Activated CD8-positive, alpha-beta memory T cell treated with anti-CD3 and anti-CD28 coated beads for 4 hours (primary cell): ENCODE measurements at places on chromosomes 4 and X.

DNA sequence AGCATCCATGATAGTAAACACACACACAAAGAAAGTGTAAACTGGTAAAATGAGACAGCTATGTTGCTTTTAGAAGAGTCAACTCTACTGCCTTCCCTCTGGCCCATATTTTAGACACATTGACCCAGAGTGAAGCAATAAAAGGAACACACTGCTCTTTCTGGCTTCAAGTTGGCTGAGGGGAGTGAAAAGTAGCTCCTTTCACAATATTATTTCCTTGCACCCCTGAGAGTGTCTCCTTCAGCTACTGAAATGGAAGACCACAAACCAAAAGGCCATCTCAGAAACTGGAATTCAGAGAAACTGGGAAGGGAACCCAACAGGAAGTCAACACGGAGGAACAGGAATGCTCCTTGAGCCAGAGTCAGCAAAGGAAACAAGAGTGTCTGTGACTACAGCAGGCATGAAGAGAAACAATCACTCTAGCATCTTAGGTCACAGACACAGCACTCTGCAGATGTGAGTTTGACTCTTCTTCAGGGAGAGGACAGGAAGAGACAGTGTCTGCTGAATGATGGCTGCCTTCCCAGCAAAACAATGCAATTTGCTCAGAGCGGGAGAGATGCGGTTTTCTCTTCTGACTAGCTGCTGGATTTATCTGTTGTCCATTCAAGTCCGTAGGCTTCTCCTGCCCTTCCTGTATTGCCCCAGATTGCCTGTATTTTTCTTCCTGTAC is 106.7 kb downstream of the SPATA18 start:
- DNase-seq = no peak

- peak; percentile 89 for DNase-seq
Measured at GRCh38 chr4:103019308-103020124, at the start of gene SLC9B1. SLC9B1 (minus strand) TSS chr4:103019705; CDS start chr4:102991711, 27,994 bp downstream.

DNA sequence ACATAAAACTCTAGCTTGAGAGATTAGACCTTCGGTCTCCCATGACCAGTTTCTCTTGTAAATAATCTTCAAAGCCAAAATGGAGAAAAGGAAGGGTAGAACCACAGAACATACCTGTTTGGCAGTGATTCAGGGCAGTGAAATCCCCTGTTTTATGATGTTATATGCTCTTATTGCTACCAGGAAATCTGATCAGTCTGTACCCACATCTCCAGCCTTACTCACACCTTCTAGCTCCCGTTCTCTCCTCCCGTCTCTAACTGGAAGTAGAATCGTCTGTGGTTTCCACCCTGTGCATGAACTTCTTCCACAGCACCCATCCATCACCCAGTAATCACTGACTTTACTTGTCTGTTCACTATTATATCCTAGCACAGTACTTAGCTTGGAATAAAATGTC is 42.9 kb downstream of the NKX6-1 start:
- DNase-seq = no peak

DNA sequence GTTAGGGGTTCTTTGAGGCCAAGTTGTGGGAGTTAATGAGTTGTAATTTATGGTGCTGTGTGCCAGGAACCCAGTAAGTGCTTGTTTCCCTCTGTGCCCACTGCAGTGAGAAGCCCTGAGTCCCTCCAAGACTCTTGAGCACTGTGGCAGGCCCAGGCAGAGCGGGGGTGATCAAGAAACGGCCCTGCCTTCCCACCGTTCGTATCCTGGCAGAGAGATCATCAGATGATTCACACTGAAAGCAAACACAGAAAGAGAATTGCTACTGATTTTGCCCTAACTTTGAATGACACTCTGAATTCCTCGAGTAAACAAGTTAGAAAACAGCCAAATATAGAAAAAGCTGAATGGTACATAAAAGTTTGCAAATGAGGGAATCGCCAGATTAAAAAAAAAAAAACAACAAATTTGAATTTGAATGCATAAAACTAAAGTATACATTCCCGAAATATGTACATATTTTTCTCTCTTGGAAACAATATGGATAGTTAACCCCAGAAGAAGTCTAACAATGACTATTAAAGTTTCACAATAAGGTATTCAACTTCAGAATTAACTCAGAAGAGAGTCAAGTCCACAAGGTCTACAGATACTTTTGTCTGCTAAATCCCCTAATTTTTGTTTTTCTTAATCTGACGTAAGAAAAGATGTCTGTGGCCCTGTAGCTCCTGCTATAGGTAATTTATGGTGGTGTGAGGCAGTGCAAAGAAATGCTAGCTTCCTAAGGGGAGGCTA is 71.8 kb downstream of the AFAP1 start:
- DNase-seq = no peak

DNA sequence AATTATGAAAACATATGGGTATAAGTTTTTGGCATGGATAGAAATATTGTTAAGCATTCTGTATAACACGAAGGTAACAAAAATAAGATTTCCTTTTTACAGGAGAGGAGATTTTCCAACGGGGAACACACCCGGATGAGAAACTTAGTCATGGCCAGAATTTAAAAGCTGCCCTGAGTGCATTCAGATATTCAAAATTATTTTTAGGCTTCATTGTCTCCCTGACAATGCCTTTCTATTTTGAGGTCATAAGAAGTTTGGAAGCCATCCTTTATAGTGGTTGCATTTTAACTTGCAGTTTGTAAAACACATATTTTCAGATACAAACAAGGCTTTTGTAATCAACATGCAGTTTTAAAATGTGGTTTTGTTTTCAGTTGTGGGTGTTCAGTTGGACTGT is 357.5 kb upstream of the FAM47C start:
- no peak for DNase-seq

DNA sequence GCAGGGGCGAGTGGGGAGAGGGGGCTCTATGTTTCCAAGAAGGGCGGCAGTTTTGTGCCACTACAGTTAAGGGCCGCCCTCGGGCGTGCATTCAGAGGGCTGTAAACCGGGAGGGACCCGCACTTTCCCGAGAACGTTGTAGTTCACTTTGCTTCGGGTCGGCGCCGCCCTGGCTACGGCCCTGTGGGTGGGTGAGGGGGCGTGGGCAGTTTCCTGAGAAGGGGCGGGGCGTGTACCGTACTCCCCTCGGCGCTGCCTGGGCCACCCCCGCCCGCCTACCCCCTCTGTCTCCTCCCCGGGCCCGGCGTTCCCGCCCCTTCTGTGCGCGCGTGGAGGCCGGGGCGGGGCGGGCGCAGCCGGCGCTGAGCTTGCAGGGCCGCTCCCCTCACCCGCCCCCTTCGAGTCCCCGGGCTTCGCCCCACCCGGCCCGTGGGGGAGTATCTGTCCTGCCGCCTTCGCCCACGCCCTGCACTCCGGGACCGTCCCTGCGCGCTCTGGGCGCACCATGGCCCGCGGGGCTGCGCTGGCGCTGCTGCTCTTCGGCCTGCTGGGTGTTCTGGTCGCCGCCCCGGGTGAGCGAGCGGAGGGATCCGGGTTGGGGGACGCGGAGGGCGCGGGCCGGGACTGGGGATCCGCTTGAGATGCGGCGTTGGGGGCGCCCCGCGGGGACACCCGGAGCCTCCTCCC is at the start of gene CD99:
Gene CD99, plus strand, starts transcription at position 440 of the 687 bp plus-strand sequence. Its CDS starts 66 bp downstream, at position 506.
- peak; percentile 86 for DNase-seq

DNA sequence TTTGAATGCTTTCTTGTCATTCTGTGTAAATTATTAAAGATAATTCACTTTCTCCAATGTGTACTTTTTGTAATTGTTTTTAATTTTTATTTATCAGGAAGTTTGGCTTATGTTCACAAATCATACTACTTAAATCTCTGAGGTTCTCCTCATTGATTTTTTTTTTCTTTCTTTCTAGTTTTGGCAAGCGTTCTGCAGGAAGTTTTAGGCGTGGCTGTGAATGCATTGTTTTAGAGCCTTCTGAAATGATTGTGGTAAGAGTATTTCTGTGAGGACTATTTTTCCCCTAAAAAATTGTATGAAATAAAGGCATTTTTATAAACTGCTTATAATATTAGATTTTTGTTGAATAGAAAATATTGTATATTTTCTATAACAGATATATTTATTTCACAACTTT is 135.8 kb downstream of the RAPGEF2 start:
- DNase-seq = no peak

DNA sequence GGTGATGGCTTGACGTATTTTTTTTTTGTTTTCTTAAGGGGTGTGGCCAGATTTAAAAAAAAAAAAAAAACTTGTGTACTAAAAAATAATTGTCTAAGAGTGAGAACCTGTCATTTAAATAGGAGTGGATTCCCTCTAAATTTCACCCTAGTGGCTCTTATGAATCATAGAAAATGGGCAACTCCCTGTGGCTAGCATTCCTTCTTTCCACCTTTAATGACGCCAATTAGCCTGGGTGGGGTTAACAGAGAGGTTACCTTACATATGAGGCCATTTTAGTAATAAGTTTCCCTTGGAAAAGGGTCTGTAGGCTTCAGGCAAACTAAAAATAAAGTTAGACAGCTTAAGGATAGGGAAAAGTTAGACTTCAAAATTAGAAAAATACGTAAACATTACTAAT is 223.5 kb upstream of the FAM241A start:
- DNase-seq = no peak

GRCh38 chr4:10023050-10023419 is 1.7 kb upstream of the SLC2A9 start:
- no peak for DNase-seq

DNA sequence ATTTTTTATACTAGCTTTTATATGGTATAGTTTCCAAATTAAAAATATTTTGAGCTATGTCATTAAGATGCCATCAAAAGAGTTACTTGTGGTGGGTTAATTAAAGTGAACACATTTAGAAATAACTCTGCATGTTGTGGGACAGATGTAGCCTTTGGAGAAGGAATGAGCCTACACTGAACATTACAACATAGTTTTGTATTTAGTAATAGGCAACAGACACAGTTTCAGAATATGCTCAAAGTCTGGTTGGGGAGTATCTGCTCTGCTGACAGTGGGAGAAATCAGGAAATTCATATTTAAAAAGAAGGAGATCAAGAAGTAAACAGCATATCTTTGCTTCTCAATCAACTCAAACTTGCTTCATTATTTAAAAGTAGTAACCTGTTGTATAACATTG is 23.7 kb downstream of the EMCN start:
- DNase-seq = no peak

DNA sequence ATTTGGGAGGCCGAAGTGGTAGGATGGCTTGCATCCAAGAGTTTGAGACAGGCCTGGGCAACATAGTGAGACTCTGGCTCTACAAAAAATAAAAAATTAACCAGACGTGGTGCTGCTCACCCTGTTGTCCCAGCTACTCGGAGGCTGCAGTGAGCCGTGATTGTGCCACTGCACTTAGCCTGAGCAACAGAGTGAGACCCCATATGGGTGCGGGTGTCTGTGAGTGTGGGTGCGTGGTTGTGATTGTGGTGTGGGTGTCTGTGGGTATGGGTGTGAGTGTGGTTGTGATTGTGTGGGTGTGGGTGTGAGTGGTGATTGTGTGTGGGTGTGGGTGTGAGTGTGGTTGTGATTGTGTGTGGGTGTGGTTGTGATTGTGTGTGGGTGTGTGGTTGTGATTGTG is 114.6 kb downstream of the UBE2K start:
- DNase-seq = no peak

DNA sequence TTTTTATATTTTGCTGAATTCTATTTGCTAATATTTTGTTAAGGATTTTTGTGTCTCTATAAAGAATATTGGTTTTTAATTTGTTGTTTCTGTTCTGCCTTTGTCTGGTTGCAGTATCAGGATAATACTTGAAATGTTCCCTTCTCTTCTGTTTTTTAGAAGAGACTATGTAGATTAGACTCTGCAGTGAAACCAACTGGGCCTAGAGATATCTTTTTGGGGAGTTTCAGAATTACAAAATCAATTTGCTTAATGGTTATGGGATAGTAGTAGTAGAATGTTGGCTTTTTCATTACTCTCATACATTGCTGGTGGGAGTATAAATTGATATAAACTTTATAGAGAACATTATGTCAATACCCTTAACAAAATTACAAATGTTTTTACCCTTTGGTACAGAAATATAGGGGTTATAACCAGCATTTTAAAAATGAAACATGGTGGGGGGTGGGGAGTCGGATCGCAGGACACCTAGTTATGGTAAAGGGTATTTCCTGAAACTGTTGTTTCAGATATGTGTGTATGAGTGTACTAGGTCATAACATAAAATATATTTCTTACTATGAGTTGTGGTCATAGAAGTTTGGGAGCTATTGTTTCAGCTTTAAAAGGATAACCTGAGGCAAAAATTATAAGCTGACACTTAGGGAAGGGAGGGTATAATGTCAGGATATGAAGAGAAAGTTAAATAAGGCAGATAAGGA is 29.0 kb downstream of the CLOCK start:
- DNase-seq = no peak

DNA sequence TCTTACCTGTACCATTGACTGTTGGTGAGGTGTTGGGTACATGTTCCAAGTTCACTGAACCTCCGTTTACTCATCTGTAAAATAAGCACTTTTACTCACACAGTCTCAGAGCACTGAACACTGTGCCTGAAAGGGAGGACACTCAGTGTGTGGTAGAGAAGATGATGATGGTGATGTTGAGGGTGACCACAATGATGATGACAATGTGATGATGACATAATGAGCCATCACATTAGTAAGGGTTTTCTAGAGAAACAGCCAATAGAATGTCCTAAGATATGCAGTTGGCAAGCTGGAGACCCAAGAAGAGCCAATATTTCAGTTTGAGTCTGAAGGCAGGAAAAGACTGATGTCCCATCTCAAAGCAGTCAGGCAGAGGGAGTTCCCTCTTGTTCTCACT is 315.4 kb upstream of the IGFBP7 start:
- DNase-seq = no peak

GRCh38 chr4:90536408-90536807 is 409.2 kb downstream of the CCSER1 start:
- no peak for DNase-seq

DNA sequence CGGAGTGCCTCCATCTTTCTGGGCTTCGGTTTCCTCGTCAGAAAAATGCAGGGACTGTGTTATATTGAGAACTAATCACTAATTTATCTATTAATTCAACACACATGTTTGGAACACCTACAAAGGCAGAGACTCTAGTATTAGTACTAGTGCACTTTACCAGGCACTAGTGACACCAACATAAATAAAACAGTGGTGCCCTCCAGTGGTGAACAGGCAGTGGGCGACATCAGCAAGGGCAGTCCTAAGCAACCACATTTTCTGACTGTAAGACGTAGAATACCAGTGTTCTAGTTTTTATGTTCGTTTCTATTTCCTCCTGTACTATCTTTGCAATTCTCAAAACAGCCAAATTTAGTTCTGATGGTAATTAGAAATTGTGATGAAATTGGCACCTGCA is 69.1 kb upstream of the UCP1 start:
- DNase-seq = no peak
